ENCODE measurements at places on chromosomes 2 and 18.

- peaks cover 14% of the 10 kb centered on the region for H3K4me1 ChIP-seq
- no peaks in the 10 kb centered on the region for H3K27me3 ChIP-seq
- H3K4me3 ChIP-seq = peak overlapping the region; percentile 89
- peaks cover 2% of the 10 kb centered on the region for H3K36me3 ChIP-seq
- peak overlapping the region; percentile 46 for H3K27ac ChIP-seq
These were observed 707 bp upstream of the SPDYA start for GRCh38 chr2:28809927-28810326.

DNA sequence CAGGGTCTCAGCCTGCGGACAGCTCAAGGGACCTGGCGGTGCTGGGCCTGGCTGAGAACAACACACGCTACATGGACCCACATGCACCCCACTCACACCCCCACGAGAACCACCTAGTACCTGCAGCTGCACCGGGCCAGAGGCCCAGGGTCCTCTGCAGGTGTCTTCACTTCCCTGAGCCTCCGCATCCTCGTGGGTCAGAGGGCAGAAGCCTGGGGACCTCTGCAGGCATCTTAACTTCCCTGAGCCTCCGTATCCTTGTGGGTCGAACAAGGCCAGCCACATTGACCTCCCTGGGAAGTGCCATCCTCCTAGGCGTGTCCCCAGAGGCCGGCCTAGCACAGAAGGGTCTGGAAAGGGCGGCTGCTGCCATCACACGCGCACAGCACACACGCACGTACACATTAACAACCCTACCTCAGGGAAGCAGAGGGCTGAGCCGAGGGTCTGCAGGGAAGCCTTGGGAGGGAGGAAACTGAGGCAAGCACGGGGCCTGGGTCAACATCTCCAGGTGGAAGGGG lies 62.5 kb upstream of the HPCAL1 start:
- no peak overlapping the region for H3K27ac ChIP-seq
- H3K4me1 ChIP-seq = no peaks in the 10 kb centered on the region

GRCh38 chr2:234135750-234136221 lies 85.3 kb downstream of the SPP2 start:
- H3K36me3 ChIP-seq = no peaks in the 10 kb centered on the region
- peak overlapping the region; percentile 29 for H3K27ac ChIP-seq
- peak; percentile 48 for DNase-seq
- peaks cover 19% of the 10 kb centered on the region for H3K4me1 ChIP-seq
- no peak overlapping the region for H3K4me3 ChIP-seq
- peaks cover 6% of the 10 kb centered on the region for H3K27me3 ChIP-seq

DNA sequence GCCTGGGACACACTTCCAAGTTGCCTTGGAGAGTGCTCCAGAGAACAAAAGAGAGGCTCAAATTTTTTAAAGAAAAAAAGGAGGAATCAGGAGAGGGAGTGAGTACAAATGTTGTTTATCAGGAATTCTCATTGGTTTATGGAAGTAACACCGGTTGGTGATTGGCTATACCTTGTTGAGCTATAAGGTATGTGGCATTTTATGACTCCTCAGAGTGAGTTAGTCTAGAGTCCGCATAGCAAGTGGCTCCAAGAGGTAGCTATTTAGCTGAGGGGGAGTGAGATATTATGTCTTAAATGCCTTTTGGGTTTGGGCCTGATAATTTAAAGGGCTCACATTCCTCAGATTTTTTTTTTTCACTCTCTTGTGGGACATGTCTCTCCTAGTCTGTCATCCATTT lies 85.7 kb downstream of the ARHGEF4 start:
- no peak overlapping the region for H3K27ac ChIP-seq
- H3K36me3 ChIP-seq = no peaks in the 10 kb centered on the region
- H3K27me3 ChIP-seq = peaks cover 12% of the 10 kb centered on the region
- H3K4me3 ChIP-seq = no peak overlapping the region
- no peaks in the 10 kb centered on the region for H3K4me1 ChIP-seq
- DNase-seq = no peak

DNA sequence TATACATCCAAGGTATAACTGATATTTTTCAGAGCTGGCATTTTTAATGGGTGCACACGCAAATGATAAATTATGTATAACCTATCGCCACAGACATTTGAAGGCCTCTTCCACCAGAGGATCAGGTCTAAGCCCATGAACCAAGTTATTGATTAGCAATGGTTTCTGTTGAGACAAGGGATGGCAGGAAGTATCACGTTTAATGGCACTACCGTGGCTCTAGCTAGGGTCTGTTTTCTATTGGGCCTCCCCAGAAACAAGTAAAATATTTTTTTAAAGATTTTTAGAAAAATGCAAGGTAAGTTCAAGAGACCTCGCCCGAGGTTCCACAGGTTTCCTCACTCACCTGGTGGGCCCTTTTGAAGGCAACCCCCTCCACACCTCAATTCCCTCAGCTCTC lies 667 bp downstream of the GFPT1 start:
- H3K36me3 ChIP-seq = no peaks in the 10 kb centered on the region

DNA sequence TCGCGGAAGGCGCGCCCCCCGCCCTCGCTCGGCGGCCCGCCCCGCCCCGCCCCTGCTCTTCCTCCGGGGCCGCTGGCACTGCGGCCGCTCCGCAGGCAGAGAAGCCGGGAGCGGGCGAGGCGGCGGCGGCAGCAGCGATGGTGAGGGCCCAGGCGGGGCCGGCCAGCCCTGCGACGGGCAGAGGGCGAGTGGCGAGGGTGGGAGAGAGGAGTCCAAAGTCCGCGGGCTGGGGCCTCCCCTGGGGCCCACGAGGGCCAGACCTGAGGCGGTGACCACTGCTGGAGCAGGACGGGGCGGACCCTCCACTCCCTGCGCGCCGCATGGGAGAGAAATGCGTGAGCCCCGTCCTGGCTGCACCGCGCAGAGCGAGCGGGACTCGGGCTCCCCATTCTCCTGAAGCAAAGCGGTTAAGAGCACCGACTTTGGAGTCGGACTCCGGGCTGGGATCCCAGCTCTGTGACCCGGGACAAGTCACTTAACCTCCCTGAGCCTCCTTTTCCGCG lies at the start of gene VAMP5:
Gene VAMP5, plus strand, starts transcription at position 78 of the 503 bp plus-strand sequence. Its CDS starts 60 bp downstream, at position 138.
- peak within 1 kb of the TSS; percentile 92 for H3K4me3 ChIP-seq
- DNase-seq = no peak
- H3K4me1 ChIP-seq = peaks cover 52% of the 10 kb centered on the region
- H3K27me3 ChIP-seq = no peaks in the 10 kb centered on the region

DNA sequence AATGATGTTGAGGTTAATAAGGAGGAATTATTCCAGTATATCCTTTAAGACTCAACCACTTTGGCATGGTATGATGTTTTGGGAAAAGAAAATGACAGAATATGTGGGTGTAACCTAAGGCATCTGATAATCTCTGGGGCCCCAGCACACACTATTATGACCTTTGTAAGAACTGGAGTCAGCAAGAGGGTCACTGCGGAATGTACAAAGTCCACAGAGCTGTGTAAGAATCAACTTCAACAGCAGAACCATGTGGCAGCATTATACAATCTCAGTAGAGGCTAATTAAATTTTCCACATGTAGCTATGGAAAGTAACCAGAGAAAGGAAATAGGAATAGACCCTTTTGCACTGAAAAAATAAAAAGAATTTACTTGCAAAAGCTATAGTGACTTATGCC lies 445.1 kb upstream of the UBE2E3 start:
- H3K27me3 ChIP-seq = no peaks in the 10 kb centered on the region
- DNase-seq = no peak
- H3K4me1 ChIP-seq = no peaks in the 10 kb centered on the region
- H3K36me3 ChIP-seq = no peaks in the 10 kb centered on the region
- no peak overlapping the region for H3K4me3 ChIP-seq

DNA sequence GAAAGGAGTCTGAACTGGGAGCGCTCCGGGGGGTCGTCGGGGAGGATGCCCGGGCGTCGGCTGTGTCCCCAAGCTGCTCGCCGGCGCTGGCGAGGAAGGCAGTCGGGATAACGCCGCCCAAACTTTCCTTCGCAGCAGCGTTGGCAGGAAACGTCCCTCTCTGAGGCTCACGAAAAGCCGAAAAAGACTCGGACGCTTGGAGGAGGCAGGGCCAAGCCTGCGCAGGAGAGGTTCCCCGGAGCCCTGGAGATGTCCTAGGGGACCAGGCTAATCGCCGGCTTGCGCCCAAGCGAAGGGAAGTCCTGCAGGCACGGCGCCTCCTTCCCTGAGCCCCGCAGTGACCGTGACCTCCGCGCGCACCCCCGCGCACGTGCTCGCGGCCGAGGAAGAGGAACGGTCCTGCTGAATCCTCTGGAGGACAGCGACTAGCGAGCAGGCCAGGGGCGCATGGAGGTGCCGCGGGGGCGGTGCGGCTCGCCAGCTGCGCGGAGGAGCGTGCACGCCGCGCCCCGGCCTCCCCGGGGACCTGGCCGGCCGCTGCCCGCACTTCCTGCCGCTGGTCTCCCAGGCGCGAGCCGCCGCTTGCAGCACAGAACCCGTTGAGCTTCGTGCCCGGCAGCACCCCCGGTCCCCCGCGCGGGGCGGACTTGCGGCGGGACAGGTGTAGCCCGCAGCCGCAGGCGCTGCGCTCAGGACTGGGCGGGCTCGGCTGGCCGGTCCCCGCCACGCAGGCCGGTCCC lies at the start of gene SH3RF3:
Gene SH3RF3, plus strand, starts transcription at position 590 of the 740 bp plus-strand sequence.
- peak within 1 kb of the TSS; percentile 87 for H3K4me3 ChIP-seq
- DNase-seq = peak; percentile 47
- H3K27ac ChIP-seq = no peak within 1 kb of the TSS
- peaks cover 28% of the 10 kb centered on the region for H3K27me3 ChIP-seq
- no peaks in the 10 kb centered on the region for H3K36me3 ChIP-seq

DNA sequence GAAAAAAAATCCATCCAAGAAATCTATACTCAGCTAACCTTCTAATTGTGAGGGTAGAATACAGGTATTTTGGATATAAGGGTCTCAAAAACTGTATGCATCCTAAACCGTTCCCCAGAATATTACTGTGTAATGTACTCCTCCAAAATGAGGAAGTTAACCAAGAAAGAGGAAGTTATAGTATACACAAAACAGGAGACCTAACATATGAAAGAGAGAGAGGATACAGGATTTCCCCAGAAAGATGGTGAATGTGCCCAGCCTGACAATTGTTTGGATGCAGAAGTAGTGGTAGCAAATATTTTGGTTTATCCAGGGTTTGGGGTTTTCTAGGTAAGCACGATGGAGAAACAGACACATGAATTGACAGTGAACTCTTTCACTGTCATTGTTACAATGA lies 50.6 kb downstream of the GALNT3 start:
- no peak for DNase-seq
- H3K4me3 ChIP-seq = no peak overlapping the region

- peak overlapping the region; percentile 8 for H3K4me3 ChIP-seq
- peaks cover 36% of the 10 kb centered on the region for H3K4me1 ChIP-seq
- H3K36me3 ChIP-seq = no peaks in the 10 kb centered on the region
- no peak overlapping the region for H3K27ac ChIP-seq
These were observed 181.8 kb downstream of the SNTG2 start for GRCh38 chr2:1132328-1132969.

GRCh38 chr2:73091164-73091563 lies 19.7 kb upstream of the SFXN5 start:
- no peaks in the 10 kb centered on the region for H3K36me3 ChIP-seq
- H3K4me3 ChIP-seq = no peak overlapping the region
- DNase-seq = no peak
- H3K27ac ChIP-seq = no peak overlapping the region
- no peaks in the 10 kb centered on the region for H3K27me3 ChIP-seq
- H3K4me1 ChIP-seq = no peaks in the 10 kb centered on the region

DNA sequence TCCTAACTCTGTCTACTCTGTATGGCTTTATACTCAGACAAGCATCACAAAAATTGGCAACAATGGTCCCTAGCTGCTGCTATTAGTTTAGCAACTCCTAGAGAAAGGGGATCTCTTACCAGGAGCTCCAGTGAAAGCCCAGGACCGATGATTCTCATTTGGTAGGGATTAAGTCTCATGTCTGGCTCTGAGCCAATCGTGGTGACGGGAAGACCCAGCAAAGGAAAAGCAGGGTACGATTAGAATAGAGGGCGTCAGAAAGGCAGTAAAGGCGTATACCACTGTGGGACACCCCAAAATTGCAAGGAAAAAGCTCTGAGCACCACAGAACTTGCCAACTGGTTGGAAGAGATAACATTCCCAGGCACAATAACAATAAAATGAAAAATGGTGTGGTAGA lies 129.5 kb downstream of the MTCL1 start:
- H3K4me1 ChIP-seq = no peaks in the 10 kb centered on the region
- no peak overlapping the region for H3K27ac ChIP-seq
- no peak overlapping the region for H3K4me3 ChIP-seq
- H3K36me3 ChIP-seq = peaks cover 1% of the 10 kb centered on the region

DNA sequence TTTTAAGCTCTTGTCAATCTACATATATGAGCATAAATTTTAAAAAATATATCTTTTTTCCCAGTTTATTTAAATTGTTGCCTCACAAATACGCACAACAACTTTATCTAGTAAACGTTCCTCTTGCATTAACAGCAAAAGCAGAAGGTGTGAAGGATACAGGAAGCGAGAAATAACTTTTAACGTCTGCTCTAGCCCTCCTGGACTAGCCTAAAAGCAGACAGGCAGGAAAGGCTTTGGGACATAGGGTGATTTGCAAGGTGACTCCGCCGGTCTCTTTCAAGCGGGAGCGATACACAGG lies 434 bp upstream of the DUSP19 start:
- H3K27me3 ChIP-seq = no peaks in the 10 kb centered on the region
- peak overlapping the region; percentile 90 for H3K4me3 ChIP-seq
- no peaks in the 10 kb centered on the region for H3K36me3 ChIP-seq
- peaks cover 9% of the 10 kb centered on the region for H3K4me1 ChIP-seq
- no peak for DNase-seq
- H3K27ac ChIP-seq = peak overlapping the region; percentile 88

DNA sequence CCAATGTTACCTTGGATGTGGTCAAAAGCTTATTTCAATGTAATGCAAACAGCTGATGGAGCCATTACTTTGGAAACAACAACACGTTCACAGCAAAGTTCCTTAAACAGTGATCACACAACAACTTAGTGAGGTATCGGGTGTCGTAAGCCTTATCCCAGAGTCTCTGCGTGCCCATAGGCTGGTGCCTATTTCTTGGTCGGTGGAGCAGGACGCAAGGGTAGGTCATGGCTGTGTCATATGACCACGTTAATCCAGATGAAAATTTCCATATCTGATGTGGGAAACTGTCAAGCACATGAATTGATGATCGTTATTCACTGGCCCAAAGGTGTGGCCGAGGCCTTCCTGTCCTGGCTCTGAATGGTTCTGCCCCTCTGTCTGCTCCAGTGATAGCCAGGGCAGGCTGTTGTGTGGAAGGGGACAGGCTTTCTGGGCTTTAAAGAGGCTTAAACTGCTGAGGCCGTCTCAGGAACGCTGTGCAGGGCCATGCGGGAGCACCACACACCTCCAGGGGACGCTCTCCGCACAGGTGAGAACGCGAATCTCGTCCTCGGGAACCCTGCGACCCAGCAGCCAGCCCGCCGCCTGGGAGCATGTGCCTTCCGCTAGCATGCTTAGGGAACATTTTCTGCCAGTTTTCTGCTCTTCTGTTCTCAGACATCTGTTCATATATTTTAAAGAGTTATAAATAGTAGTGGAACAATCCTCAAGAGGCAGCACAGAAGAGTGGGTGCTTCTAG lies 90.6 kb downstream of the KCTD1 start:
- H3K27me3 ChIP-seq = no peaks in the 10 kb centered on the region
- no peak overlapping the region for H3K27ac ChIP-seq
